Activated CD4-positive, alpha-beta T cell treated with anti-CD3 and anti-CD28 coated beads, Interleukin-2, amount 50 U/mL, for 48 hours (primary cell): ENCODE measurements at places on chromosomes 3 and 15.

- no peak for DNase-seq
These were observed 466.1 kb downstream of the EDEM1 start for GRCh38 chr3:5653426-5654143.

DNA sequence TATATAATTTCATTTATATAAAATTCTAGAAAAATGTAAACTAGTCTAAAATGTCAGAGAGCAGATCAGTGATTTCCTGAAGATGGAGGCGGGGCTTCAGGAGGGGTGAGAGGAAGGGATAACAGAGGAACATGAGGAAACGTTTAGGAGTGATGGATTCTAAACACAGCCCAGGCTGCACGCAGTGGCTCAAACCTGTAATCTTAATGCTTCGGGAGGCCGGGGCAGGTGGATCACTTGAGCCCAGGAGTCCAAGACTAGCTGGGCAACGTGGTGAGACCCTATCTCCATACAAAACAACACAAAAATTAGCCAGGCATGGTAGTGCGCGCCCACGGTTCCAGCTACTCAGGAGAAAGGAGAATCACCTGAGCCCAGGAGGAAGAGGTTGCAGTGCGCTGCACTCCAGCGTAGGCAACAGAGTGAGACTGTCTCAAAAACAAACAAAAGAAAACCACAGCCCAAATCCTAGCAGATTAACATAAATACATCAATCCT is 18.0 kb upstream of the IQCF1 start:
- no peak for DNase-seq

DNA sequence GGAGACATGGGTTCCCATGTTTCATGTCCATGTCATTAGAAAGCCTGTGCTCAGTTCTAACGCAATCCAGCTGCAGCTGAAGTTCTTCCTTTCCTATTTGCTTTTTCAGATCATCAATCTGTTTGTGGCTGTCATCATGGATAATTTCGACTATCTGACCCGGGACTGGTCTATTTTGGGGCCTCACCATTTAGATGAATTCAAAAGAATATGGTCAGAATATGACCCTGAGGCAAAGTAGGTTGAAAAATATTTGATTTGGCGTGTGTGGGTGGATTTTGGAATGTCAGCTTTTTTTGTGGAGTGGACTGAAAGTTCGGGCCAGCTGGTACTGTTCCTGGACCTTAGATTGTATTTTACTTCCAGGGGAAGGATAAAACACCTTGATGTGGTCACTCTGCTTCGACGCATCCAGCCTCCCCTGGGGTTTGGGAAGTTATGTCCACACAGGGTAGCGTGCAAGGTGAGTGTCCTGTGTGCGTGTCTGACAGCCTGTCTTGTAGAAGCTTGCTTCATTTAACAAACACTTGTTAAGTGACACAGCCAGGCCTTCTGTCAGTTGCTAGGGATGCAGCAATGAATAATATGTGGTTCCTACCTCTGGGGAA is 69.6 kb downstream of the CHDH start:
- DNase-seq, result no peak

GRCh38 chr15:70258369-70259027 is 160.8 kb upstream of the TLE3 start:
- DNase-seq, result peak; percentile 84

GRCh38 chr3:12579905-12580304 is 23.0 kb downstream of the MKRN2 start:
- DNase-seq, result no peak

- no peak for DNase-seq
These were observed 41.8 kb downstream of the ITGB5 start for GRCh38 chr3:124845406-124845805.

GRCh38 chr15:52783929-52784798 is 6.0 kb downstream of the ONECUT1 start:
- DNase-seq, result no peak

DNA sequence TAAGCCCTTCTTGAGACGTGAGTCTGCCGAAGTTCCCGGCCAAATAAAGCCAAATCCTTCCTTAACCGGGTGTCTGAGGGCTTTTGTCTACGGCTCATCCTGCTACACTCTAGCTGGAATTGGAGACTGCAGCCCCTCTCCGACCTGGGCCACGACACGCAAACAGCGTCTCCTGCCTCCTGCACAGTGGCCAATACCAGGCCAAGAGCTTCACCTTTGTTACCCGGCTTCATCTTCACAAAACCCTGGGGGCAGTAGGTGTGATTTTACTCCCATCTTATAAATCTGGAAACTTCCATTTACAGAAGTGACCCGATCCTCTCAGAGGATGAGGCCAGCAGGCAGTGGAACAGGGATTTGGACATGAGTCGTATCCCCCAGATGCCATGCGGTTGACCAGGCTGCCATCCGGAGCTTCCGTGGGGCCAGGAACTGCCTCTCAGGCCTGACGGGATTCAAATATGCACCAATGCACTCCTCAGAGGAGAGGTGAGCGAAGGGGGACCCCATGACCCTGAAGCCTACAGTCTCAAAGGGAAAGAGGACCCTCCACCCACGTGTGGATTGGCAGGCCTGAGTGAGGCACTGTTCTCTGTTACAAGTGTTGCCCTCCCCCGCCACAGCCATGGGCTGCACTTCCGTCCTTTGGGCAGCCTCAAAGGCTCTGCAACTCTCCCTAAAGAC is 53.2 kb upstream of the KLF13 start:
- no peak for DNase-seq

DNA sequence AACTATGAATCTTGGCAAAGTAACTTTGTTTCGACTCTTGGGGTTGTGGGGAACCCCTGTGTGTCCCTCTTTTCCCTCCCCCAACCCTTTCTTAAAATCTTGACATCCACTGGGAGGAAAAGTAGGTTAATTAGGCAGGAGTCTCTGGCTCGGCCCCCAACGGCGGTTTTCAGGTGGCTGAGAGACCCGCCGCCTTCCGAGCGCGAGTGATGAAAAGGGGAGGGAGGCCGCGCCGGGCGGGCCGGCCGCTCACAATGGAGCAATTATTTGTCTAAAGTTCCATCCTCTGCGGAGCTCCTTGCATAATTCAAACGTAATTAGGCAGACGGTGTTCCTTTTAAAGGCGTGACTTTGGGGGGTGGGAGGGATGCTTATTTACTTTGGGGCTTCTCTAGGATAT is 51.7 kb downstream of the ZIC4 start:
- no peak for DNase-seq

DNA sequence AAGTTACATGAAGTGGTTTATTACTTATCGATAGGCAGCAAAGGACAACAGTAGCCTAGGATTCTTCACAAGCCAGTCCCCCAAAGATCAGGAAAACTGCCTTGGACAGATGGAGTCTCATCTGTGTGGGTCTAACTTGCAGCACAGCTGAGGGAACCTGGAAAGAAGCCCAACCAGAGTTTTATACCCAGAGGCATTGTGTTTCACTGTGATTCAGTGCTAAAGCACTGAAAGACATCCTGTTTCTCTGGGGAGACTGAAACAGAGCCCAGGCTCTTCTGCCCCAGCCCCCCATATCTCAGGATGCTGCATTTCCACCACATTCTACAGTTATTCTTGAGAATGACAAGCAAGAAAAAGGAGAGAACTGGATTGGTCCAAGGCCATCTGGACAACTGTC is 48.2 kb upstream of the PYDC2 start:
- DNase-seq, result no peak

DNA sequence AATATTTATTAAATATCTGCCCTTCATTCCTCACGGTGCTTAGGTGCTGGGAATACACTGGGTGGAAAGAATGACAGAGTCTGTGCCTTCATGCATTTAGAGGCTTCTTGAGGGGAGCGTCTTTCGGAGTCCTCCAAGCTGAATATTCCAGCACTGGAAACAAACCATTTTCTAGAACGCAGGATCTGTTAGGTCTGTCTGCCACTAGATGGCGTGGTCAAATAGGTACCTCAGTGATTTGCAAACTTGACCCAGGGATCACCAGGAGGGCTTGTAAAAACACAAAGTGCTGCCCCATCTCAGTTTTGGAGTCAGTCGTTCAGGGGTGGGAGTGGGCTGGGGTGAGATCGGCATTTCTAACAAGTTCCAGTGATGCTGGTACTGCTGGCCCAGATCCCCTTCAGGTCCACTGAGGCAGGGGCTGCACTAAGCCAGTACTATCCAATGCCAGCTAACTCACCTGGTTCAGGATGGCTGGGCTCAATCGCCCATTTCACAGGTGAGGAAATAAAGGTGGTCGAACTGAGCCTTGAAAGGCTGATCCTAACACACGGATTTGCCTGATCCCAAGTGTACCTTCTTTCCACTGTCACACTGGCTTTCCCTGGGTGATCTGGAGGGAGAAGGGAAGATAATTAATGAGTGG is 14.8 kb downstream of the ARNT2 start:
- DNase-seq, result no peak

- DNase-seq, result no peak
These were observed 298.5 kb upstream of the PPP2R3A start for GRCh38 chr3:135667061-135667460.

DNA sequence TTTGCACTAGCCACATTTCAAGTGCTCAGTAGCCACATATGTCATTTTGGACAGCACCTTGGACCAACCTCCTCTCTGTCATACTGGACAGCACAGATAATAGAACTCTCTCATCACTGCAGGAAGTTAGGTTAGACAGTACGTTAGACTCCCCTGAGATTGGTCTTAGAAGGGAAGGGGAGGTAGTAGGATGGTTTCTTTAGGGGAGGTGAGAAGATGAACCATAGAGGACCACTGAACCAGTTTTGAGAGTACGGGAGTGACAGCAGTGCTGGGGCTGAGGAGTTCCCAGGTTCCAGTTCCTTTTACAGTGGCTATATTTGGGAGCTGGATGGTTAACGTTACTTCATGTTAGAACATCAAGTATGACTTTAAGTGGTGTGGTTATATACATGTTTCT is 7.8 kb downstream of the LRCH3 start:
- DNase-seq, result no peak

- DNase-seq, result peak; percentile 47
These were observed at the start of gene C2CD4B for GRCh38 chr15:62165104-62165792. Gene C2CD4B (minus strand): TSS chr15:62165285. CDS start chr15:62164984, 301 bp downstream.

- no peak for DNase-seq
These were observed at the start of gene SOX2 for GRCh38 chr3:181711325-181712135. Gene SOX2 (plus strand): TSS chr3:181711925. CDS start chr3:181712361, 436 bp downstream.

GRCh38 chr3:120640231-120640630 is 41.8 kb downstream of the HGD start:
- no peak for DNase-seq

DNA sequence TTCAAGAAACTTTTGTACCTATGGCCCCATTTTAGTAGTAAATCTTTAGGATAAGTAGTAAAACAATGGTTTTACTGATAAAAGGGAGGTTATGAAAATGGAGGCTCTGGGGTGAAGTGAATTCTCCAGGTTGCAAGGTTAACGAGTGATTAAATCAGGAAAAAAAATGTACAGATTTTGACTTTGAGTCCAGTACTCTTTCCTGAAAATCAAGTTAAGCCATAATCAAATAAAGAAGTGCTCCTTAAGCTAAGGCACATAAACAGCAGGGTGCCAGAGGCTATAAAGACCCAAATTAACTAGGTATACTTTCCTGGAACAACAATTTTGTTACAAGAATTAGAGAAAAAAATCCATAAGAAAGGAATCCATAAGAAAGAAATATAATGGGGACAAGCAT is 114.7 kb downstream of the DPH6 start:
- DNase-seq, result no peak

GRCh38 chr15:70375586-70375985 is 277.9 kb upstream of the TLE3 start:
- no peak for DNase-seq

DNA sequence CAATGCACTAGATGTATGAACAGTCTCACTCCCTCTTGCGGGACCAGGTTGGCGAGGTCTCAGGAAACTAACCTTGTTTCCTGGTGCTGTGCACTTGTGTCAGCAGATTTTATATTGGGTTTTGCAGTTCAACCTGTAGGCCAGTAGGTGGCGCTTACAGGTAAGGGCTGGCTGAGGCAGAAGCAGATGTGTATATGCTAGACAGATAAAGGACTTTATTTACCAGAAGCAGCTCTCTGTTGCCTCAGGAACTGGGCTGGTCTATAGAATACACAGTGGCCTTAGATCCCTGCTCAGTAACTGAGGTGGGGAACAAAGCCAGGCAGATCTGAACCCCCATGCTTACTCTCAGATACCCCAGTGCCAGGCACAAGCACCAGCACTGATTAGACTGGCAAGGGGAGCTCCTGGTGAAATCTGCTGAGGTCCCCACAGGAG is 296.8 kb downstream of the DOCK3 start:
- DNase-seq, result peak; percentile 40

DNA sequence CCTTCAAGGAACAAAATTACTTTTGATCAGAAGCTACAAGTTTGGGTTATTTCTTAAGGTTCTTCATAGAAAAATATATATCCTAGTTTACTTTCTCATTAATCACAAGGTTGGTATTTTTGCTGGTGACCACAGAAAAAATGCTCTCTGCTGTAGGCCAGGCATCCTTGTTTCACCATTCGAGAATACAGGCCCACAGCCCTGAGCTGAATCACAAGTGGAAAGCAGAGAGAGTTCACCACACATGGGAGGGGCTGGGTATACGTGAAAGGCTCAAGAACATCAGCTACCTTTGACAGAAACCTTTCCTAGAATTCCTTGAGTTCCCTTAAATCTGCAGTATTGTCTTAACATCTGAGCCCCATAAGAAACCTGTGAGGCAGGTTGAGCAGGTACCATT is 23.2 kb downstream of the CPEB1 start:
- no peak for DNase-seq

- DNase-seq, result no peak
These were observed 304.4 kb upstream of the C2CD4B start for GRCh38 chr15:62469478-62469873.

GRCh38 chr15:91444656-91445055 is 344.6 kb downstream of the SV2B start:
- no peak for DNase-seq

- no peak for DNase-seq
These were observed 392.1 kb downstream of the TUSC7 start for GRCh38 chr3:117101697-117102096.

- DNase-seq, result no peak
These were observed 373.1 kb upstream of the THRB start for GRCh38 chr3:24867783-24868182.

GRCh38 chr15:66860844-66861243 is 158.8 kb downstream of the SMAD6 start:
- DNase-seq, result no peak

- no peak for DNase-seq
These were observed 49.2 kb downstream of the SLC15A2 start for GRCh38 chr3:121943431-121943830.

DNA sequence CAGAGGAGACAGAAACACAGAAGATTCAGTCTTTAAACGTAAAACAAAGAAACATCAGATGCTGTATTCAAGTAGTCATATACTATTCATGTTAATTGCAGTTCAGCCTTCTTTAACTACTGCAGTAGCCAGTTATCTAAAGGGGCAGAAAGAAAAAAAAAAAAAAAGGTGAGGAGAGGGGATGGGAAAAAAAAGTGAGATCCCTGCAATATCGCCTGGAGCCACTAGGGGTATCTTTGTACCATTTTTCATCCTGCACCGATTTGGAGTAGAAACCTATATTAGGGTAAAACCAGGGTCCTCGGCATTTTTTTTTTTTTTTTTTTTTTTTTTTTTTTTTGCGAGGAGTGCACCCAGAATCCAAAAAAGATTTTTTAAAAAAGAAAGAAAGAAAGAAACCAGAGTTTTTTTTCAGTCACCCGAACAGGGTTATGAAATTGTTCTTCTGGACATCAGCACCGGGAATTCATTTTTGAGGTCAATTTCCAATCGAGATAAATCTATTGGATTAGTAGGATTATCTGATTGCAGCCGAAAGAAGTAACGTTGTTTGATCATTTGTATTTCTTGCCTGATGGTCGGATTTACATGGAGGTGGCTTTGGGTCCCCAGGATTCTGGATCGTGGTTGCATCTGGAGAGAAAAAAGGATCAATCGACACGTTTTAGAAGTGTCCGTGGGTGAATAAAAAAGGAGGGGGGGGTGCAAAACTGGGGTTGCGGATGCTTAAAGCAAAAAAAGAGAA is 186.7 kb downstream of the NLGN1 start:
- no peak for DNase-seq
